Smooth muscle cell of the coronary artery (primary cell): ENCODE measurements at places on chromosomes 5 and 9. TPM values are rescaled to one million over a fixed set of nuclear protein-coding genes. Genes with fewer than 3 reads are reported as not detected.

Gene SHISAL2B
- total RNA-seq, result not detected in 2 replicates

Gene CCDC152
- total RNA-seq, result 1.3 and 1.6 TPM in 2 replicates

Gene TRAF1
- 1.6 TPM in 2 replicates for total RNA-seq

Gene BICD2
- 49.2 and 69.0 TPM in 2 replicates for total RNA-seq

Gene EXOC3
- 37.6 and 61.7 TPM in 2 replicates for total RNA-seq

Gene PRLR
- under 0.01 and 0.08 TPM in 2 replicates for total RNA-seq

Gene PCDH12
- under 0.01 and 1.2 TPM in 2 replicates for total RNA-seq

Gene PTGDS
- total RNA-seq, result 1.1 and 33.0 TPM in 2 replicates

Gene PCDHGA3
- total RNA-seq, result 0.23 and 0.98 TPM in 2 replicates

Gene TNFSF8
- not detected in 2 replicates for total RNA-seq

Gene SHOC1
- not detected in 2 replicates for total RNA-seq

Gene GABRA1
- not detected in 2 replicates for total RNA-seq

Gene LECT2
- not detected in 2 replicates for total RNA-seq

Gene C6
- 0.23 and 0.59 TPM in 2 replicates for total RNA-seq

Gene RIC1
- total RNA-seq, result 33.2 and 43.5 TPM in 2 replicates
